SW 1271 (cell line): ENCODE measurements at places on chromosomes 5 and 9.

DNA sequence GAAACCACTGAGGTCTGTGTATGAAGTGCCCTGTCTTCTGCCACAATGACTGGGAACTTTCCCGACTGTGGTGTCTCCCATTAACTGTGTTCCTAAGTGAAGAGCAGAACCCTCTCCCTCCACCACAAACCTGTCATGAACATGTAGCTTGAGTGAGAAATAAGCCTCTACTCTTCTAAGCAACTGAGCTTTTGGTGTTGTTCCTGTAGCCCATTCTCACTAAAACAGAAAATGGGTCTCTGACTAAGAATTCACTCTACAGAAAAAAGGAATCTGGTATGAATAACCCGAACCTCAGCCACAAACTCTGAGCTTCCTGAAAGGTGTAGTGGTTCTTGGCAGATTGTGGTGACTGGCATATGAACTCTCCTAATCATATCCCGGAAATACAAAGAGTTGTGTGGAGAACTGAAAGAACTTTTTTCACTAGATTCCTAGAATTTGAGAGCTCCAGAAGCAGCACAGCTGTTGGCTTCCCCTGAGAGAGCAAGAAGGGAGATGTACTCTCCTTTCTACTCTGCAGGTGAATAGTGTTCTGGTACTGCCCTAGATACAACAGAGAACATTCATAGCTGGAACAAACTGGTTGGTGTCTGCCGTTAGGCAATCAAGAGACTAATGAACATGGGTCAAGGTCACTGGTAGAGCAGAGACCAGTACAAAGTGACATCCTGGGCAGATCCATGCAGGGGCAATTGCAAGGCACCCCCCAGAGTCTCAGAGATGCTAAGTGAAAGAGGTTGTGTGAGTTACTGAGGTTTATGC, 283.8 kb downstream of the PDE4D start:
- DNase-seq, result no peak

DNA sequence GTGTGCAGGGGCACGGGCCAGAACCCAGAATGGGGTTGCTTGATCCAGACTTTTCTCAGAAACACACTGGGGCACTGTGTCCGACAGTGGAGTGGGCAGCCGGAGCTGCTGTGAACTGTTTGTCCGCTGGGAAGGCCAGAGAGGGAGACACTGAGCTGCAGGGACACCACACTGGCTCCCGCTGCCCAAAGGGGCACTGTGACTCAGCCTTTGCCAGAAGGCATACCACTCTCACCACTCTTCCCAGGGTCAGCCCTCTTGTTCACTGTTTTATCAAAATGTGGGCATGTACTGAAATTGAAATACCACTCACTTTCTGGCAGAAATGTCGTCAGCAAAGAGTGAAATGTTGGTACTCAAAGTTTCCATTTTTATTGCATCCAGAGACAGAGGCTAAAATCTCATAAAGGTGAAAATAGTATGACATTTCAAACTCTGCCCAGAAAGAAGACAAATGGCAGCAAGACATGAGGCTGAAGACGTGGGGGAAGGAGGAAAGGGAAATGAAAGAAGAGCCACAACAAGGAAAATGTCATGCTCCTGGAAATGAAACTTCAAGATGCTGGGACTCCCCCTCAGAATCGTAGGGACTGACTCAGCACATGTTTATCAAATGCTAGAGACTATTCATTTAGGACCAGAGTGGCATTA, 4.5 kb upstream of the IL7R start:
- DNase-seq, result no peak

- DNase-seq, result no peak
Measured at GRCh38 chr5:141486091-141486490, 1.3 kb downstream of the PCDHGC4 start.

- DNase-seq, result no peak
Measured at GRCh38 chr9:69134412-69134811, 39.7 kb upstream of the TJP2 start.

GRCh38 chr9:132200706-132201105, 38.8 kb downstream of the NTNG2 start:
- no peak for DNase-seq

DNA sequence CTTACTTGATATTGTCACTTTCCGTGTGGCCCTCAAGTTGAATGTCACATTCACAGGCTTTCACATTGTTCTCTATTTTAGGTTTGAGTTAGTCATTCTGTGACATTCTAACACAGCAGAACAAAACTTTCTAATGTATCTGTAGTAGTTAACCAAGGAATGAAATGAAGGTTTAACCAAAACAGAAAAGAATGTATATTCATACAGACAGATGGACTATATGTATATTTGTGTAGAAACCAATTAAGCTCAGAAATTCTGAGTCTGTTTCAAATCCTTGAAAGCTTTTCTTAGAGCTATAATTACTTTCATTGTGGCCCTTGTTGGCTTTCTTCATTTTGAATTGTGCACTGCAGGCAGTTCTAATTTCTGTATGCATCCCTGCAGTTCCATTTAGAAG, 654.7 kb downstream of the LRRC70 start:
- no peak for DNase-seq

- DNase-seq, result no peak
Measured at GRCh38 chr5:42454216-42454995, 31.2 kb downstream of the GHR start.

DNA sequence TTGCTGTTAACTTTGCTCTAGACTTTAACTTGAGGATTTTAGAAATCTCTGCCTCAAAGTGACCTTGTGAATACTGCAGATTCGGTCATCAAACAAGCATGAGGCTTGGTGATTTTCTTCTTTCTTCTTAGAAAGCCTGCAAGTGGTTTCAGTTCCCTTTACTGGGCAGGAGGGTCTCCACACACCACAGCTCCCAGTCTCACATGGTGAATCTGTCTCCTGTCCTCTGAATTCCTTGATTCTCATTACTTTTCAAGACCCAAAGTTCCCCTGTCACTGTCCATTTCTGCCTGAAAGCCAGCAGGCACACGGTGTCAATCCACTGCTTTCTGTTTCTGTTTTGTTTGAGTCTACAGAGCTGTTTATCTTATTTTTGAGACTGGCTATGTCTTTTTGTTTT, 14.1 kb downstream of the HSPB3 start:
- no peak for DNase-seq

DNA sequence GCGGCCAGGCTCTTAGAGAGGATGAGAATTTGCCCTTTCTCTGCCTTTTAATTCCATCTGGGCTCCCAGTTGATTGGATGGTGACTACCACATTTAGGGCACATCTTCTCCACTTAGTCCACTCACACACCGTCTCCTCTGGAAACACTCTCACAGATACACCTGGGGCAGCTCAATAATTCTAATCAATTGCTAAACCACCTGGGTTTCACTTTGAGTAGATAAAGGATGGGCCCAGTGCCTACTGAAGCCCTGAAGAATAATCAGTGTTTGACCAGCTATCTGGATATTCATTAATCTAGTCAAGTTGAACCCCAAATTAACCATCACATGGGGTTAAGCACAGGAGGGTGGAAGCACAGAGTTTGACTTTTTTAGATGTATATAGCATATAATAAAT, 19.1 kb downstream of the MAN2A1 start:
- DNase-seq, result no peak

DNA sequence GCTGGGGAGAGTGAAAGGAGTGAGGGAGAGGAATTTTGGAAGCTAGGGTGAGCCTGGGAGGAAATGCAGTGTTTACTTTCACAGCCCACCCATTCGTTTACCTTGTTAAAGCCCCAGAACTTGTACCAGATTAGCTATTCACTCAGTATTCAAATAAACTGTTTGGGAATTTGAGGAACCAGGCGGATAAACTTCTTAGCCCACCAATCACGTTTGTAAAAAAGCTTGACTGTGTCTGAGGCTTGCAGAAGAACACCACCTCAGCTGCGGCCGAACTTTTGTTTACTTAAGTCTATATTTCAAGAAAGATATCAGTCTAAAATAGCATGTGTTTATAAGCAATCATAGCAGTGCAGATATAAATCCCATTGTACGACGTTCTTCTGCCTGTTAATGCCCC, 5.2 kb upstream of the TLE1 start:
- no peak for DNase-seq

GRCh38 chr9:126973651-126974529, 59.3 kb downstream of the RALGPS1 start:
- no peak for DNase-seq

DNA sequence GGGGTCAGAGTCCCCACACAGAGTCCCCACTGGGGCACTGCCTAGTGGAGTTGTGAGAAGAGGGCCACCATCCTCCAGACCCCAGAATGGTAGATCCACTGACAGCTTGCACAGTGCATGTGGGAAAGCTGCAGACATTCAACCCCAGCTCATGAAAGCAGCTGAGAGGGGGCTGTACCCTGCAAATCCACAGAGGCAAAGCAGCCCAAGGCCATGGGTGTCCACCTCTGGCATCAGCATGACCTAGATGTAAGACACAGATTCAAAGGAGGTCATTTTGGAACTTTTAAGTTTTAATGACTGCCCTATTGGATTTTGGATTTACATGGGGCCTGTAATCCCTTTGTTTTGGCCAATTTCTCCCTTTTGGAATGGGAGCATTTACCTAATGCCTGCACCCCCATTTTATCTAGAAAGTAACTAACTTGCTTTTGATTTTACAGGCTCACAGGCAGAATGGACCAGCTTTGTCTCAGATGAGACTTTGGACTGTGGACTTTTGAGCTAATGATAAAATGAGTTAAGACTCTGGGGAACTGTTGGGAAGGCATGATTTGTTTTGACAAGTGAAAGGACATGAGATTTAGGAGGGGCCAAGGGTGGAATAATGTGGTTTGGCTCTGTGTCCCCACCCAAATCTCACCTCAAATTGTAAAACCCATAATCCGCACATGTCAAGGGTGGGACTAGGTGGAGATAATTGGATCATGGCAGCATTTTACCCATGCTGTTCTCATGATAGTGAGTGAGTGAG, 56.3 kb upstream of the ITGA1 start:
- DNase-seq, result no peak

GRCh38 chr5:149153751-149154610, 12.7 kb downstream of the ABLIM3 start:
- DNase-seq, result no peak
